ENCODE measurements at places on chromosomes 1 and 21.

- DNase-seq, result no peak
Measured at GRCh38 chr1:153347856-153348255, 785 bp downstream of the PGLYRP4 start.

DNA sequence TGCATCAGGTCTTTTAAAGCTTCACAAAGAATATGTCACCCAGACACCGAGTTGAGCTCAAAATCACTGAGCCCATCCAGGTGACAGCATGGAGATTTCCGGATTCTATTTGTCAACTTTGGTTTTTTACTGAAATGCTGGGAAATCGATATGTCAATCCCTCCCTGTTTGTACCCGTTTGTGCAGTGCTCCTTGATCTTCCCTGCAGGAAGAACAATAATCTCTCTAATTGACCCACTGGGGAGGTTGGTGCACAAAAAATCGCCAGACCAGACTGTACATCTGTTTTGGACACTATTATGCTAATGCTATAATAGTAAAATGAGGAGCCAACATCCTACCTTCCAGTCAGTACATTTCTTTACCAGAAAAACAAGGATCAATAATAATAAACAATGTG, 1.8 kb downstream of the BARHL2 start:
- peak; percentile 57 for DNase-seq

DNA sequence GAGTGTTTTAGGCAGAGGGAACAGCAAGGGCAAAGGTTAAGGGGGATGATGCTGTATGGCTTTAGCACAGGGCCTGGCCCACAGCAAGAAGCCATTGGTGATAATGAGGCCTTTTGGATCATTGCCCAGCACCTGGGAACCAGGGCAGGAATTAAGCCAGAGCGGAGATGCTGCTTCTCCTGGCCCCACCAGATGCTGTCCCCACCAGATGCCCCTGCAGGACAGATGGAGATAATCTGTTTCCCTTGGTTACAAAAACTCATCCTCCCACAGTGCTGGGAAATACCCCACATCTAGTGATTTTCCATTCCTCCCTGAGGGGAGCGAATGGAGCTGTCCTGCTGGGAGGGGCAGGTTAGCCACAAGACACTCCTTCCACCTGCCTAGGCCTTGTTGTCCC, 18.8 kb downstream of the OPRD1 start:
- peak; percentile 43 for DNase-seq

DNA sequence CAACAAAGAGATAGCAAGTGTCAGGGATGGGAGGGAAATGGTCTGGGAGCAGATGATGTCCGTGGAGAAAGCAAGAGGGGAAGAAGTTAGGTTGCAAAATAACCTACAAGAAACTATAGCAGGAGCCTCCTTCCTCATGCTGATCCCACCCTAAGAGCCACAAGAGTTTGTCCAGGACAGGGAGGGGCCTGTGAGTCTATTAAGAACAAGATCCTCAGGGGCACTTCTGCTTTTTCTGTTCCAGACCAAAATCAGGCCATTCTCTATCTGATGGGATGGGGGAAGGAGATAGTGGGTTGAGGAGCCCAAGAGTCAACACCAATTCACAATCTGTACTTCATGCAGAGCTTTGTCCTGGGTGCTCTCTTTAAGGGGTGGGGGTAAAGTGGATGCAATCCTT, 7.7 kb upstream of the ATP1A4 start:
- no peak for DNase-seq

DNA sequence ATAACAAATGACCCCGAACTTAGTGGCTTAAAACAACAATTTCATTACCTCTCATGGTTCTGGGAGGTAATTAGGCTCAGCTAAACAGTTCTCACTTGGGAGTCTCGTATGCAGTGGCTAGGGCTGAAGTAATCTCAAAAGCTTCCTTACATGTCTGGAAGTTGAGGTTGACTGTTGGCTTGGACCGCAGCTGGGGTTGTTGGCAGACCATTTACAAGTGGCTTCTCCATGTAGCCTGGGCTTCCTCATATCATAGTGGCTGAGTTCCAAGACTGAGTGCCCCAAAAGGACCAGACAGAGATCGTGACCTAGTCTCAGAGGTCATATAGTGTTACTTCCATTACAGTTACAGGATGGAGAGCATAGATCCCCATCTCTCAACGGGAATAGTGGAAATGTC, 2.4 kb upstream of the POGZ start:
- DNase-seq, result no peak

DNA sequence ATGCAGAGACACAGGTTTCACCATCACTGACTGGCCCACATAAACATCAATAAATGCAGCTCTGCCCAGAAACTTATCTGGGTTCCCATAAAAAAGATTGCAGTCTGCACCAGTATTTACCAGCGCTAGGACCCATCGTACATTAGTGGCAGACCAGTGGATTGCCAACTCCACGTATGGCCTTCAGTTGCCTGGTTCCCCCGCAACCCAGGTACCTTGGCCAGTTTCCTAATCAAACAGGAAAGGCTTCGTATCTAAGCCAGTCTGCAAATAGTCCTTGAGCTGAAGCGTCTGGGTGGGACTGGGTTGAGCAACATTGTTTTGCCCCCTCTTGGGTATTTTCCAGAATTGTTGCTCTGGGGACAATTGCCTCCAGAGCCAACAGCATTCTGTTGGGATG, 1639.3 kb downstream of the MRPL39 start:
- DNase-seq, result no peak

- no peak for DNase-seq
Measured at GRCh38 chr21:39430016-39430415, 15.6 kb downstream of the LCA5L start.

DNA sequence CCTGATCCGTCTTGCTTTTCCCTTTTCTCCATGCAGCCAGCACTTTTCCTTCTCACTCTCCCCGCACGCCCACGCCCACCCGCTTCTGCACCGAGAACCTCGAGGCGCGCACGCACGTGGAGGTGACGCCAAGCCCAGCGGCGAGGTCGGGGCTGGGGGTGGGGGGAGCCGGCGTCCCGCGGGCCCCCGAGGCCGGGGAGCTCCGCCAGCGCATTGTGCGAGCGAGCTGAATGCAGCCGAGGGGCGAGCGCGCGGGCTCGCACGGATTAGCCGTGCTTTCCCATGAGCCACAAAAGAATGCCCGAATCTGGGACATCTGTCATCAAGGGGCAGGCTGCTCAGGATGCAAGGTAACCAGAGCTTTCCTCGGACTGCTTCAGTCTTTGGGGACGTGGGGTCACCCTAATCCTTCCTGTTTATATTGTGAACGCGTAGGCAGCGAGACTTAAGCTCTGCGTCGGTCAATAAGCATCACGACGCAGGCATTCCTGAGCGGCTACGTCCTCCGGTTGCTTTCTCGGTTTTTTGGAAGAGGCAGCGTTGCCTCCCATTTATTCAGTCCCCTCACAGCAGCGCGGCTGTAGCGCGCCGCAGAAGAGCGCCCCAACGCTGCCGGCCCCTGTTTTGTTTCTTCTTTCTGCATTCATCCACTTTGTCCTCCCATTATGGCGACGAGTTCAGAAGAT, 67.3 kb upstream of the AKT3 start:
- DNase-seq, result peak; percentile 90

- DNase-seq, result no peak
Measured at GRCh38 chr21:34222031-34222335, 141.8 kb upstream of the KCNE2 start.

DNA sequence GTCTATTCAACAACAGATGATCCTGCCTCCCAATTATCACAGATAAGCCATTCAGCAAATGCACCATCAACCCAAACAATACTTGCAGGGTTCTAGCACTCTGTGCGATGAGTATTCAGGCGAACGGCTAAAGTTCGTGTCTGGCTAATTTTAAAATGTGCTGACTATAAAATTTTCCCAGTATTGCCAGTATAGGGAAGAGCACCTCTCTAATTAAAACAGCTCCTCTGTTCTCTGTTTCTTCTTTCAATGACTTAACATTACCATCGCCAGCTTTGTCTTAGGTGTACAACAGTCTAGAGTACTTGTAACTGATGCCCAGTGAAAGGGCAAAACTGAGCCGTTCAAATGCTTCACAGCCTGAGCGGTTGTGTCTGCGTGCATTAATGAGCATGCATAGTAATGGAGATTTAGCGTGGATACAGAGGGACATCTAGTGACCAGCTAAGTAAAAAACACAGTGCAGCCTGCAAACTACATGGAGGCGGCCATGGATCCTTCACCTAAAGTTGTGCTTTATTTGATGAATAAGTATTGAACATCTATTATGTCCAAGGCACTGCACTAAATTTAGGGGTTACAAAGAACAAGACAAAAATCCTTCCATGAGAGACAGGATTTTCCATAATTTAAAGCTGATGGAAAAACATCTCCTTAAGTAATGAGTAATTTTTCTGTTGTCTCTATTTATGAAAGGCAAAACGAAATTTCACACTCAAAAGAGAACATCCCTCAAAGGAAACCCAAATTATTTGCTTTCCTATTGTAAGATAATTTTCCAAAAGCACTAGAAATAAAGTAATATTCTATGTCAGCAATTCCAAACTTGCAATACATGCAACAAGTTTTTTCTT, 120.0 kb downstream of the SETD4 start:
- peak; percentile 91 for DNase-seq

DNA sequence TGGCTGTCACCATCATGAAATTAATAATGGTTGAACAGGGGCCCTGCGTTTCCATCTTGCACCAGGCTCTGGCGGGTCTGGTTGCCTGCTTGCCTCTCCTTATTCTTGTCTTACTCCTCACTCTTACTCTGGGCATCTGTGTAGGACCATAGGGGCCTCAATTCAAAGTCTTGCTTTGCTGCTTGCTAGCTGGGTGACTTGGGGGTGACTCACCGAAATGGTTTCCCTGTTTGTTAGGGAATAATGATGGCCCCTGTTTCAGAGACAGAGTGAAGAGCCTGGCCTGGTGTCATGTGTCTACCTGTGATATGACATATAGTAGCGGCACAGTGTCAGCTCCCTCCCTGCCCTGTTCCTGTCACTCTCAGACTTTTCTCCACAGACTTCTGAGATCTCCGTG, 24.6 kb downstream of the KCNC4 start:
- DNase-seq, result no peak

GRCh38 chr1:154639876-154640275, 31.9 kb upstream of the ADAR start:
- no peak for DNase-seq

DNA sequence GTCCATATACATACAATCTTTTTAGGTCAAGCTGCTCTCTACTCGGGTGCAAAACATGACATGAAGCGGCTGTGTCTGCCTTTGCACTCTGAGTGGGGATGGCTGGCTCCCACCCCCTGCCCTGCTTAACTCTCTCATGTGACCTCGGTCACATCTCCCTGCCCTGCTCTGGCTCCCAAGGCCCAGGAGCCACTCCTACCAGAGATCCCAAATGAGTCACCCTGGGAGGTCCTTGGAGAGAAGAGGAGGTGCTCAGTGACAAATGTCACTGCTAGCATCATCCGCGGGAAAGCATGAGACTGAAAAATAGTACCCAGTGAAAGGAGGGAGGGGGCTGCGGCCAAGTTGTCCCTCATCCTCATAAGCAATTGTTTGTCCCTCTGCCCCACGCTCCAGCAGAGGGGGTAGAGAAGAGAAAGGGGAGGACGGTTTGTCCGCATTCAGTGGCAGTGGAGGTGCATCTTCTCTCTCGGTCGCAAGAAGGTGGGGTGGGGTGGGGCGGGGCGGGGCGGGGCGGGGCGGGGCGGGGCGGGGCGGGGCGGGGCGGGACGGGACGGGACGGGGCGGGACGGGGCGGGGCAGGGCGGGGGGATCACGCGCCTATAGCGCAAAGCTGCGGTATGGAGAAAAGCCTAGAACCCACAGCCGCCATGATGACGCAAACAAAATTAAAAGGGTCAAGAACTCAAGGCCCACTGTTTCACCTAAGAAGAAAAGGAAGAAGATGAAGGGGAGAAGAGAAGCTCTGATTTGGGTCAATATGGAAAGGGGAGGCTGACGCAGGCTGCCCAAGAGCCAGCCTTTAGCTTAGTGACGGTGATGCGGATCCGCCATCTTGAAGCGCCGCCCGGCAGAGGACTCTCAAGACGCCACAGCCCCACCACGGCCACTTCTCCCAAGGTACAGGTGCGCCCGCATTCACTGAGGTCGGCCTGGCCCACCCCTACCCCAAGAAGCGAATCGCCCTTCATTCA, 66.2 kb downstream of the CD46 start:
- no peak for DNase-seq

- peak; percentile 93 for DNase-seq
Measured at GRCh38 chr1:37146071-37146470, 111.8 kb upstream of the GRIK3 start.

- DNase-seq, result no peak
Measured at GRCh38 chr1:87501738-87502137, 173.1 kb downstream of the LMO4 start.

GRCh38 chr1:24902471-24902891, 27.6 kb downstream of the RUNX3 start:
- no peak for DNase-seq

GRCh38 chr1:214445831-214446614, 105.4 kb downstream of the PTPN14 start:
- DNase-seq, result no peak

DNA sequence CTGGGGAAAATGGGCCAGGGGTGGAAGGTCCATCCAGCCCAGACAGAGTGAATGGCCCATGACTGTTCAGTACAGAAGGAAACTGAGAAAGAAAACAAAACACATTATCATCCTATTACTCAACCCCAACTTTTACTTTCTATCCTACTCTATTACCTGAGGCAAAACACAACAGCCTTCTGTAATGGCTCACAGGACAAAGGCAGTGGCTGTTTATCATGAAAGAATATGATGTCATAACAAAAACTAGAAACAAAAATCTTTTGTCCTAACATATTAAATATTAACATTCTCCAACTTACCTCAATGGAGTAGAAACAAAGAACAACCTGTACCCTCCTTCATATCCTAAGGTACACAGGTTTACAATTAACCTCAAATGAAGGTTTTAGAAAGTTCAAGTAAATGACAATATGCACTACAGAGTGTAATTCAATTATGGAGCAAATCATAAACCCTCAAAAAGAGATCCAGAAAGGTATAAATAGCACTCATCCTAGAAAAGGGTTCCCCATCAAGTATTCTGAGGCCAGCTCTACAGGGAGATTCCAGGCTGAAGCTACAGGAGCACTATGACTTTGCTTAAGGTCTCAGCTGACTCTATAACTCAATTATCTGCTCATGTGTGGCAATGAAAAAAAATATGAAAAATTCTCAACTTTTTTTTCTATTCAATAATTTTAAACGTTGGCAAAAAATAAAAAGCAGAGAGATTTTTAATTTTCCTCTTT, 15.1 kb downstream of the ELK4 start:
- no peak for DNase-seq

DNA sequence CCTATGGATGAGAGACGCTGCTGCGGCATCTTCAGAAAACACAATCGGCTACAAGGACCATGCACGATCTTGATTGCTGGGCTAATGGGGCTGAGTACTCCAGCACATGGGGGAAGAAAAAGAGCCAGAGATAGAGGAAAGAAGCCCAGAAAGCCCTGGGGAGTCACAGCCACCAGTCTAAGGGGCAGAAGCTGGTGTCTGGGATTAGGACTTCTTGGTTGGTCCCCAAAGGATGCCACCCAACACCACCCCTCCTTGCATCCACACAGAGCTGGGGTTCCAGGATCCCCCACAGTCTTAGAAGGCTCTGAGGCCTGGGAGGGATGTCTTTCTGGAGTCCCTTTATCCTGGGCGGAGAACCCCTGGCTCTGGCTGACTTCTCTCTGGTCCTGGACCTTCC, 98.4 kb upstream of the TARDBP start:
- DNase-seq, result no peak

GRCh38 chr1:201455098-201455497, 13.9 kb downstream of the PHLDA3 start:
- DNase-seq, result peak; percentile 55
